Mesenteric fat pad (tissue), 1 donor: ENCODE measurements at places on chromosomes 16 and 17. TPM values are rescaled to one million over a fixed set of nuclear protein-coding genes. Genes with fewer than 3 reads are reported as not detected.
A peak's percentile ranks its signal among the peaks of the same experiment; 100 is the strongest.

PRR11 gene
- total RNA-seq = 2.9 TPM

DNA sequence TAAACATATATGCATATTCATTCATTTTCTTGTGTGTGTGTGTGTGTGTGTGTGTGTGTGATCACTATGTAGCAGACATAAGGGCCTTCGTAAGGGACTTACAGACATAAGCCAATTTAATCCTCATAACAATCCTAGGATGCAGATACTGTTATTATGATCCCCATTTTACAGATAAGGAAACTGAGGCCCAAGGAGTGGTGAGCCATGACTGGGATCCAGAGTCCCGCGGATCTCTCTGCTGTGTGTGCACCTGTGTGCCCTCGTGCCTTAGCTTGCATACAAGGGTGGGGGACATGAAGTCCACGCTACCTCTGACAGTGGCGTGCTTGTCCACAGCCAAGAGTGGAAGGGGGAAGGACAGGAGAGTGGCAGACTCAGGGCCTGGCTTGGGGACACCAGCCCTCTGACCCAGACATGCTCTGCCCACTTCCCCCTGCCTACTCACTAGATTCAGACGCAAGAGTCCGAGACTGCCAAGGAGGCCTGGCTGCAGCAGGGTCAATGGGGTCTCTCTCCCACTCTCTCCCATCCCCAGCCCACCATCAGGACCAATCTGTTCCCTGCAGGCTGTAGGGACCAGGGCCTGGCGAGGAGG is 9.8 kb upstream of the SMTNL2 start:
- no peak for DNase-seq

DNA sequence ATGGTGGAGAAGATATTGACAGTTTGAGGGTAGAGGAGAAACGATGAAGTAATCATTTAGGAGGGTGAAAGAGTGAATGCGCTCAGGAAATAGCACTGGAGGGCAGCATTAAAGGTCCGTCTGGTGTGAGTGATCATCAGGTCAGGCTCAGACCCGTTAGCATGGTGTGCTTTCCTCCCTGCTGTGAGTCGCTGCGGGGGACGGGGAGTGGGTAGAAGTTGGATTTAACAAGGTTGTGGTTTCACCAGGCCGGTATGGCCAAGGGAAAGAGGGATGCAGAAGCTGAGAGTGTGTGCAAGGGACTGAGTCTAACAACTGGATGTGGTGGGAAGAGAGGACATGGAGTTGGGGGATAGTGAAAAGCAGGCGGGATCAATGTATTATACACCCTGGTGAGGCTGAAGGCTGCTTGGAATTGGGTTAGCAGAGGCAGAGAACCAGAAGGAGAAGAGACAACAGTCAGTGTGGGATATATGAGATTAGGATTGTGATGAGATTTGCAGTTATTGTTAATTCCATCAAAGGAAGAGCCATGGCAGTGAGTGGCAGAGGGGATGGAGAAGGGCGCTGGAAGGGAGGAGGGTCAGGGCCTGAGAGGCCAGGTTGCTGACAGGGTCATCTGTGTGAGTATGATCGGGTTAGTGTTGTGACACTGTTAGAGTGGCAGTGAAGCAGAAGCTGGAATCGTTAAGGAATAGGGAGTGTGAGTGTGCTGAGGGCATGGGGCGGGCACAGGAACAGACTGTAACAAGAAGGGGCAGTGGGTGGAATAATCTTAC is 59.0 kb upstream of the TBX2 start:
- DNase-seq = no peak

DNA sequence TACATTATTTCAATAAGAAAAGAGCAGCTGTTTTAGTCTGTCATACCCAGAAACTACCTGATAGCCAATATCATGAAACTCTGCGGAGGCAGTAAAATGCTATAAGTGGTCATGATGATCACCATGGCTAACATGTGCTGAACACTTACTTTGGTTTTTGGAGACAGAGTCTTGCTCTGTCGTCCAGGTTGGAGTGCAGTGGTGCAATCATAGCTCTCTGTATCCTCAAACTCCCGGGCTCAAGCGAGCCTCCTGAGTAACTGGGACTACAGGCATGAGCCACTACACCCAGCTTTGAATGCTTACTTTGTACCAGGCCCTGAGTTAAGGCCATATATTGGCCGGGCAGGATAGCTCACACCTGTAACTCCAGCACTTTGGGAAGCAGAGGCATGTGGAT is 101.2 kb upstream of the DHX40 start:
- no peak for DNase-seq

DNA sequence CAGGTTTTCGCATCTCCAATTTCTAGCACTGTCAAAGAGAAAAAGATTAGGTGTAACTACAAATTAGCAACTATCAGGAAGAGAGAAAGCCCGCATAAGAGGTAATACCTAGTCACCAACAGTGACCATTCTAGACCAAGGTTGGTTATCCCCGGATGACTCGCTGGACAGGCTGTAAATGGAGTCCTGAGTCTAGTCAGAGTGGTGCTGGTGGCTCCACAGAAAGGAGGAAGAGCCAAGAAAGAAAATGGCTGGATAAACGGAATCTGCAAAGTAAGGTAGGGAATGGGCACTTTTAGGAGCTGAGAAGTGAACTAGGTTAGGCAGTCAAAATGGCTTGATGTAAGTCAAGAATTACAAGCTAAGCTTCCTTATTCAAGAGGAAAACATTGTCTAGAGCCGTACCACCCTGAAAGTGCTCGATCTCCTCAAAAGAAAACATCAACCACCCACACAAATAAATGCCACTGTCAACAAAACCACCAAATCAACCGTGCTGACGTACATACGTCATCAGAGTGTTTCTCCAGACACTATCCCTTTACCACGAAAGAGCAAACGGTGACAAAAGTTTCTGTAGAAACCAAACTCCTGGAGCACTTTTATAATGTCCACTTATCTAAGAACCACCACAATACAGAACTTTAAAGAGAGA is 2.2 kb downstream of the GSPT1 start:
- DNase-seq = no peak

DNA sequence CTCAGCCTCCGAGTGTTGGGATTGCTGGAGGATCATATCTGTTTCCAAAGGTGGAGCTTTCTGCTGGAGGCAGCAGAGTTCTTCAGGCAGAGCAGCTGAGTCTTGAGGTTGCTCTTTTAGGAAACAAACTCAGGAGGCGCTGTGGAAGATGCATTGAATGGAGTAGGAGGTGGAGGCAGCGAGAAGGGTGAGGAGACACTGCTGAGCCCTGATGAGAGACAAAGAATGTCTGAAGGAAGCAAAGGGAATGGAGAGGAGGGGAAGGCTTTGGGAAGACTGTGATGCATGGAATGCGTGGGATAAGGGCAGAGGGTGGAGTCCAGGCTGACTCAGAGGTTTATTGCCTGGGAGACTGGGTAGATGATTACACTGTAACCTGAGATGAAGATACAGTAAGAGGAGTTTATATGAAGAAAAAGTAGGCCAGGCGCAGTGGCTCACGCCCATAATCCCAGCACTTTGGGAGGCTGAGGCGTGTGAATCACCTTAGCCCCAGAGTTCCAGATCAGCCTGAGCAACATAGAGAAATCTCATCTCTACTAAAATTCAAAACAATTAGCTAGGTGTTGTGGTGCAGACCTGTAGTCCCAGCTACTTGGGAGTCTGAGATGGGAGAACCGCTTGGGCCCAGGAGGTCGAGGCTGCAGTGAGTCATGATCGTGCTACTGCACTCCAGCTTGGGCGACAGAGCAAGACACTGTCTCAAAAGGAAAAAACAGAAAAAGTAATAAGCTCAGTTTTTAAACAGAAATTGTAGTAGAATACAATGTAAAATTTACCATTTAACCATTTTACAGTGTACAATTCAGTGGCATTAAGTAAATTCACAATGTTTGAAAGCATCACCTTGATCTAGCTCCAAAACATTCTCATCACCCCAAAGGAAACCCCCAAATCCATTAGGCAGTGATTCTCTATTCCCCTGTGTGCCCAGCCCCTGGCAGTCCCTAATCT is 17.8 kb upstream of the TMEM219 start:
- peak; percentile 37 for DNase-seq

GRCh38 chr16:66936462-66936861 is 1.1 kb downstream of the CES2 start:
- no peak for DNase-seq
